Sciatic nerve (tissue), 2 donors: ENCODE measurements at places on chromosomes 11 and 22.

- DNase-seq: peak; percentile 63
Observed at GRCh38 chr11:120985718-120986569, 38.0 kb upstream of the TBCEL start.

DNA sequence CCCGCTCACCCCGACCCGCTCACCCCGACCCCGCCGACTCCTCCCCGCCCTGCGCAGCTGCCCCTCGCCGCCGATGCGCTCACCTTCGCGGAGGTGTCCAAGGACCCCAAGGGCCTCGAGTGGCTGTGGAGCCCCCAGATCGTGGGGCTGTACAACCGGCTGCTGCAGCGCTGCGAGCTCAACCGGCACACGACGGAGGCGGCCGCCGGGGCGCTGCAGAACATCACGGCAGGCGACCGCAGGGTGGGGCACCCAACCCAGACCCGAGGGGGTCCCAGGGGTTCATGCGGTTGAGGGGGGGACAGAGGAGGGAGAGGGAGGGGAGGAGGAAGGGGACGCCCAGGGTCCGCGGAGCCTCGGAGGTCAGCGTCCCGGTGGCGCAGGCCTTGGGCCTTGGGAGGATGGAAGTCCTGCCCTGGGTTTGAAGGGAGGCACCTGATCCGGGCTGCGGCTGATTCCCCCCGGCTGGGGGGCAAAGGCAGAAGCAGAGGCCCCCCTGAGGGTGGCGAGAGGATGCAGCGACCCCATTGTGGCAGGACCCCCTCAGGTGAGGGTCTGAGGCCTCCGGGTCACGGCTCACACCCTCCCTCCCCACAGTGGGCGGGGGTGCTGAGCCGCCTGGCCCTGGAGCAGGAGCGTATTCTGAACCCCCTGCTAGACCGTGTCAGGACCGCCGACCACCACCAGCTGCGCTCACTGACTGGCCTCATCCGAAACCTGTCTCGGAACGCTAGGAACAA, 9.2 kb downstream of the PKP3 start:
- DNase-seq: no peak

- no peak for DNase-seq
Observed at GRCh38 chr11:79092791-79093353, 348.0 kb downstream of the TENM4 start.

DNA sequence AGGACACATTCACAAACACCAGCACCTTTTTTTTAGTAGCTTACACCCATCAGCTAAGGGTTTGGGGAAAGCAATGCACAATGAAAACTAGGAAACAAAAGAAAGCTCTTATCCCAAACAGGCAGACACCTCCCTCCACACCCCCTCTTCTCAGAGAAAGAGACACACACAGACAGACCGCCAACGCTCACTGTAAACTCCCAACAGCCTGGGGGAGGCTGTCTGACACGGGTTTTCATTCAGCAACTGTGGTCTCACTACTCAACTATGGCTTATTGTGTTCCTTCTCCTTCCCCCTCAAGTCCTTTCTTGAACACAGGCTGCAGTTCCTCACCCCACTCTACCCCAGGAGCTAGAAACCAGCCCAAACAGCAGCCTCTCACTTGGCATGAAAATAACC, 123.4 kb downstream of the C11orf58 start:
- DNase-seq: no peak

- DNase-seq: no peak
Observed at GRCh38 chr11:17707830-17708229, 11.5 kb upstream of the MYOD1 start.

GRCh38 chr11:10991393-10991792, 133.5 kb upstream of the ZBED5 start:
- DNase-seq: no peak
